ENCODE measurements at places on chromosomes 4 and X. TPM values are rescaled to one million over a fixed set of nuclear protein-coding genes. Genes with fewer than 3 reads are reported as not detected.

The ASMT gene
- not detected for total RNA-seq

The APEX2 gene
- 12.1 TPM for total RNA-seq

The SPANXN3 gene
- total RNA-seq: not detected

The EDNRA gene
- not detected for total RNA-seq

The GLA gene
- total RNA-seq: 42.2 TPM

The PGAM4 gene
- total RNA-seq: not detected

The GPM6B gene
- 1.3 TPM for total RNA-seq

The PSAPL1 gene
- total RNA-seq: not detected

The PTCHD1 gene
- total RNA-seq: not detected

The MAMLD1 gene
- total RNA-seq: 2.3 TPM

The MAGEE2 gene
- total RNA-seq: not detected

The MAGEA6 gene
- total RNA-seq: not detected

The TEX13D gene
- total RNA-seq: not detected

The ABCB7 gene
- 31.5 TPM for total RNA-seq

The SPANXB1 gene
- not detected for total RNA-seq

The MND1 gene
- total RNA-seq: 5.2 TPM

The MTNR1A gene
- total RNA-seq: not detected

The RAB41 gene
- total RNA-seq: not detected

The RNF212 gene
- 0.36 TPM for total RNA-seq

The CTAG2 gene
- not detected for total RNA-seq

The PRR32 gene
- total RNA-seq: not detected

The CNKSR2 gene
- not detected for total RNA-seq

The CNGA1 gene
- not detected for total RNA-seq

The FREM3 gene
- not detected for total RNA-seq

The ADD1 gene
- total RNA-seq: 210 TPM

The GAGE2A gene
- not detected for total RNA-seq

The GABRQ gene
- not detected for total RNA-seq

The HTN3 gene
- total RNA-seq: not detected

The ADRA2C gene
- total RNA-seq: not detected

The TBC1D25 gene
- total RNA-seq: 7.2 TPM

The IRS4 gene
- total RNA-seq: not detected

The GPAT3 gene
- 24.8 TPM for total RNA-seq

The TRPC3 gene
- total RNA-seq: not detected

The FRAS1 gene
- 7.7 TPM for total RNA-seq

The MAGEC2 gene
- total RNA-seq: not detected

The CTAG1B gene
- total RNA-seq: not detected

The PCDH19 gene
- total RNA-seq: 1.1 TPM

The FRMD7 gene
- total RNA-seq: not detected

The NPNT gene
- total RNA-seq: under 0.01 TPM

The C4orf36 gene
- total RNA-seq: 0.50 TPM

The MID1 gene
- total RNA-seq: 30.5 TPM

The MAGEA2 gene
- total RNA-seq: not detected

The LINC00632 gene
- total RNA-seq: 2.8 TPM

The RHOH gene
- total RNA-seq: not detected

The HELT gene
- total RNA-seq: not detected

The RAB9B gene
- 0.40 TPM for total RNA-seq

The S100G gene
- total RNA-seq: not detected

The GSX2 gene
- not detected for total RNA-seq

The RADX gene
- 0.27 TPM for total RNA-seq

Measured in thoracic aorta endothelial cell (primary cell).